Activated CD4-positive, alpha-beta memory T cell treated with anti-CD3 and anti-CD28 coated beads for 36 hours (primary cell): ENCODE measurements at places on chromosomes 1 and 21. TPM values are rescaled to one million over a fixed set of nuclear protein-coding genes. Genes with fewer than 3 reads are reported as not detected.

The OR2L2 gene
- total RNA-seq: not detected

The CACYBP gene
- total RNA-seq: 399 TPM

The SEMA4A gene
- 68.2 TPM for total RNA-seq

The OPTC gene
- total RNA-seq: not detected

The NFASC gene
- 0.27 TPM for total RNA-seq

The MYBPH gene
- not detected for total RNA-seq

The IQGAP3 gene
- 19.3 TPM for total RNA-seq
